ENCODE measurements at places on chromosomes 7 and 10. TPM values are rescaled to one million over a fixed set of nuclear protein-coding genes. Genes with fewer than 3 reads are reported as not detected.

Gene CYP2C19
- total RNA-seq = not detected

Gene MYL10
- total RNA-seq = not detected

Gene FLNC
- 0.01 TPM for total RNA-seq

Gene ACSL5
- 32.7 TPM for total RNA-seq

GRCh38 chr7:23183279-23184012 lies 1.6 kb downstream of the NUP42 start:
- peak overlapping the region; percentile 90 for H3K27ac ChIP-seq
- H3K4me1 ChIP-seq = peaks cover 34% of the 10 kb centered on the region
- DNase-seq = no peak

DNA sequence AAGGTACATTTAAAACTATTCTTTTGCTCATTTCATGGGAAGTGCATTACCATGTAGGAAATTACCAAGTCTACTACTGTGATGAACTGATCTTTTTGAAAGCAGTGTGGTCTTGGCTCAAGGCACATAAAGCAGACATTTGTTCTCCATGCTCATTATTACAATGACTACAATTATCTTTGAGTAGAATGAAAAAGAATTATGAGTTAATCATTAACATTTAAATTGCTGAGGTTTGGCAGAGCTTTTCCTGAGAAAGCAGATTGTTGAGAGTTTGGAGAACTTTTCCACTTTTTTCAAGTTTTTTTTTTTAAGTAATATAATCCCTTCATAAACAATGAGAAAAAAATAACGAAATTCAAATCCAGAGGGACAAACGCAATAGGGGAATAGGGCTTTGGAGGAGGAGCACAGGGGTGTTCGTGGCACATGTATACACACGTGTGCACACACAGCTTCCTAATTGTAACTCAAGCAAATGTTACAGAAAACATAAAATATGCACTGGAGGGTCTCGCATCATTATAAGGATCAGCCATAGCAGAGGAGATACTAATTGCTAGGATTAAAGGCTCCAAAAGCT lies 8.9 kb upstream of the CUBN start:
- no peaks in the 10 kb centered on the region for H3K27me3 ChIP-seq
- peak; percentile 9 for DNase-seq
- H3K27ac ChIP-seq = no peak overlapping the region
- no peak overlapping the region for H3K4me3 ChIP-seq
- no peaks in the 10 kb centered on the region for H3K36me3 ChIP-seq
